ENCODE measurements at places on chromosomes 16 and 17.
A peak's percentile ranks its signal among the peaks of the same experiment; 100 is the strongest.

DNA sequence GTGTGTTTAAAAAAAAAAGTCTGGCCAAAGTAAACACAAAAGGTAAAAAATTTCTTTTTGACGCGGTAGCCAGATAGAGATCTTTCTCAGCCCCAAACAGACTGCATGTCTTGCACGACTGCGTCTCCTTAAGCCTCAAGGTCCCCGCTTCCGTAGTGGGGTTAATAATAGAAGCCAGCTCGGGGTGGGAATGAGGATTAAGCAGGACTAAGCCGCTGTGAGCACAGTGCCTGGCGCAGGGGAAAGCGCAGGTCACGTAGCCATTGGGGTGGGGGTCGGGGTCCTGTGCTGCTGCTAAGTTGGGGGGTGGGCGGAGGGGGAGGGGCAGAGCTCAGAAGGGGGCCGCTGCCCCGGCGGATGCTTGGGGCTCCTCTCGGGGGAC lies 521 bp downstream of the GGA2 start:
- DNase-seq, result no peak

DNA sequence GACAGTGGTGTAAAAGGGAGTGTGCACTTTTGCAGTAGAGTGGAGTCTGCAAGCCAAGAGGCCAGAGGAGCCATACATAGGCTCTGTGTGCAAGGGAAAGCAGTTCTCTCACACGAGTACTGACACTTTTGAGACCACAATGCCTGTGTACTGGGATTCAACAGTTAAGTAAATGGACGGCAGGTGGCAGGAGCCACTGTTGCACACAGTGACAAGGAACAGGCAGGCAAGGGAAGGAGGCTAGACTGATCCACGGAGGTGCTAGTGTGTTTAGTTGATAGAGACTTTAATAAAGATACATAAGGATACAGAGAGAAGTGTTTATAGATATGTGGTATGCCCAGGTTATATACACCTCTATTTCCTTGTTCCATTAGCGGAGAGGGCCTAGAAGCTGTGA lies 67.0 kb downstream of the MPRIP start:
- no peak for DNase-seq

GRCh38 chr17:56121191-56122051 lies 31.9 kb upstream of the ANKFN1 start:
- DNase-seq, result no peak

GRCh38 chr17:58172369-58173071 lies 5.7 kb downstream of the OR4D2 start:
- DNase-seq, result peak; percentile 2

GRCh38 chr16:57837305-57838125 lies 35.2 kb upstream of the KIFC3 start:
- no peak for DNase-seq

GRCh38 chr17:39791111-39791992 lies 53.6 kb downstream of the GRB7 start:
- DNase-seq, result no peak

DNA sequence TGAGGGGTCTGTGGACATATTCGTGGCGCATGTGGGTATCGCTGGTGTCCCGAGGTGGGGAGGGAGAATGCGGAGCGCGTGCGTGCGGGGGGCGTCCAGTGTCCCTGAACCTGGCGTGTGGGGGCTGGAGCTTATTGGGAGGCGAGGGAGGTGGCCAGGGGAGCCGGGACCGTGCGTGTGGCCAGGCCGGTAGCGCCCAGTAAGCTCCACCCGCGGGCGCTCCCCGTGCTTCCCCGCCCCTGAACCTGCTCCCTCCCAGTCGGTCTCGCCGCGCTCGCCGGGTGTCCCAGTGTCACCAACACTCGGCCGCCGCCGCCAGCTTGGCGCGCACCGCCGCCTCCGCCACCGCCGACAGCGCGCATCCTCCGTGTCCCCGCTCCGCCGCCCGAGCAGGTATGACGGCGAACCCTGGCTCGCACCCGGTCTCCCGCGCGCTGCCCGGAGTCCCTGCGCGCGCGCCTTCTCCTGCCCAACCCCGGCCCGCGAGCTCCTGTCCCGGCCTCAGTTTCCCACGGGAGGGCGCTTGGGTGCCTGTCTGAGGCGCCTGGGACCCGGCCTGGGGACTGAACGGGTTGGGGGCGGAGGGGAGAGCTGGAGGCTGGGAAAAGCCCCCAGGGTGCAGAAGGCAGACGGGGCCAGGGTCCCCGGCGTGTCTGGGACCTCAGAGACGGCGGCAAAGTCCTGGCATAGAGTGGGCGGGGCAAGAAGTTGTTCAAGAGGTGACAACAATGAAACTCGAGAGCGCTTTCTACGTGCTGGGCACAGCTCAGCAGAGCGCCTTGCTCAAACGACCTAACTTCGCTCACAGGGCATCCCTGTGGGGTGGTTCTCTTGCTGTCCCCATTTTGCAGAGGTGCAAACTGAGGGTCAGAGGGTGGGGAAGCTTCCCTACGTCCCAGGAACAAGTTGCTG lies at the start of gene SCNN1B:
Gene SCNN1B, plus strand, starts transcription at position 258 of the 912 bp plus-strand sequence. CDS start 46,298 bp downstream, outside the sequence.
- no peak for DNase-seq

DNA sequence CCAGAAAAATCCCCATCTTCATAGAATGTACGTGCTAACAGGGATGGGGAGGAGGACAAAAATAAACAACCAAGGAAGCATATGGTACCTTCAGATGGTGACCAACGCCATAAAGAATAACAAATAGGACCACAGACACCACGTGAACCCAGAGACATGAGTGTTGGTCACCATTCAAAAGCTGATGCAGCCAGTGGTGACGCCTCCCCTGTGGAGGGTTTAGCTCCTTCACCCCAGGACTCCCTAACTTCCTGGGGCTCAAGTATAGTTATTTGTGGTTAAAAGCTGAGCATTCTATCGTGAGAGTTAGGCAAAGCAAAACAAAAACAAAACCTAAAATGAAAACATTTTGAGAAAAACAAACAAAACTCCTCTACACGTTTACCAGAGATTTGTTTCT lies 184.7 kb downstream of the SOX9 start:
- no peak for DNase-seq

GRCh38 chr17:75639771-75640555 lies 6.7 kb downstream of the SMIM5 start:
- no peak for DNase-seq

GRCh38 chr16:11194913-11195312 lies 61.1 kb downstream of the SOCS1 start:
- DNase-seq, result no peak

- no peak for DNase-seq
Observed at GRCh38 chr16:65034915-65035314, 86.9 kb downstream of the CDH11 start.

GRCh38 chr16:13390093-13390985 lies 488.9 kb downstream of the SHISA9 start:
- peak; percentile 97 for DNase-seq

DNA sequence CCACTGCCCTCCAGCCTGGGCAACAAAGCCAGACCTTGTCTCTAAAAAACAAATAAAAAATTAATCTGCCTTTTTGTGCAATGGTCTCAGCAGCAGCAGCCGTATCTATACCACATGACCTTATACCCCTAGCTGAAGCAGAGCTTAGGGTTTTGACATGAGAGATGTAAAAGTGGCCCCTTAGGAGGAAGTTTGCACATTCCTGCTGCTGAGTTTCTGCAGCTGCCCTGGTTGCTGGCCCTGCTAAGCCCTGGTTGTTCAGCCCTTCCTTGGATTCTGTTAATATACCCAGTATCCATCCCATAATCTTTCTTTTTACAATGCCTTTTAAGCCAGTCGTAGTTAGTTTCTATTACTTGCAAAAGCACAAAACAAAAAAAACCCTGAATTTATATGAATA lies 33.0 kb upstream of the PRKCB start:
- DNase-seq, result no peak

- DNase-seq, result no peak
Observed at GRCh38 chr17:61490540-61490975, 38.3 kb downstream of the TBX4 start.
